GOT3 (cell line): ENCODE measurements at places on chromosomes 12 and 14.

DNA sequence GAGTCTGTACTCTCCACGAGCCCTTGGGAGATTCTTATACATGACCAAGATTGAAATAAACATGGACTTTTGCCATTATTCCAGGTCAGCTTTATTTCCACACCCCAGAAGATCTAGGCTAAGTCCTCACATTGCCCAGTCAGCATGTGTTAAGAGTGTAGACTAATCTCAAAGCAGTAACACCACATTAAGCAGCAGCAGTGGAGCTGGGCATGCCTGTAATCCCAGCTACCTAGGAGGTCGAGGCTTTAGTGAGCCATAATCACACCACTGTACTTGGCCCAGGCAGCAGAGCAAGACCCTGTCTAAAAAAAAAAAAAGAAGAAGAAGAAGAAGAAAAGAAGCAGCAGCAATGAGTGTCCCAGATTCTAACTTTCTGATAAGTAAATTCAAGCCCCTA is 65.5 kb downstream of the C12orf56 start:
- DNase-seq = no peak

DNA sequence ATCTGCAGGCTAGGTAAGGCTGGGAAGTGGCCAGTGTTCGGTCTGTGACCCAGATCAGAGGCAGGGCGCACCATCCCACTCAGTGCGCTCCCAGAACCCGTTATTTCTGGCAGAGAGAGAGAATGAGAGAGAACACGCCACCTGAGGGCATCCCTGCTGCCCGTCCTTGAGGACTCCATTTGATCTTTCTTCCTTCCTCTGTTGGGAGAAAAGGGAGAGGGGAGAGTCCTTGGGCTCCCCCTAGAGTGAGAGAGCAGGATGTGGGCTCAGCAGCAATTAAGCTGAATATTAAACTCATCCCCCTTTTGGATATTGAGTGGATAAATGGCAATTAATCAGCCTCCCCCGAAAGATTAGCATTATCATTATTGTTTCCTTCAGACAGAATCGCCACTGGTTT is 70.6 kb downstream of the IFT43 start:
- no peak for DNase-seq

GRCh38 chr12:130700492-130701401 is 15.4 kb downstream of the RIMBP2 start:
- no peak for DNase-seq

- no peak for DNase-seq
Observed at GRCh38 chr12:18343708-18344107, 82.4 kb downstream of the PIK3C2G start.

DNA sequence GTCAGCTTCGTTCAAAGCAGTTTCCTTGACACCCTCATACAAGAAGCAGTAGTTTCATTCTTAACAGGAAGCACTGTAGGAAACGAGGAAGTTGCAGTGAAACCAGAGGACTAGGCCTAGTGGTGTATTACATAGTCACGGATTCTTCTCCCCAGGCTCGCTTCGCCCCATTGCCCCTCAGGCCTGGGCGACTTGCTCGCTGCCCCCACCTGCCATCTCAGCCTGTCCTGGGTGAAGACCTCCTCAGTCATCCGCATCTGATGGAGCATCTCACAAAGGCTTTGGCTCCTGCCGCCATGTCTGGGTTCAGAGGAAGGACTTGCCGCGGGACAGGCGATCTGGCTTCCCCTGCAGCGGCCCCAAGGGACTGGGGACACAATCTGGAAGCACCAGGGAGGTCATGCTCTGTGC is 93.5 kb downstream of the LMNTD1 start:
- no peak for DNase-seq

DNA sequence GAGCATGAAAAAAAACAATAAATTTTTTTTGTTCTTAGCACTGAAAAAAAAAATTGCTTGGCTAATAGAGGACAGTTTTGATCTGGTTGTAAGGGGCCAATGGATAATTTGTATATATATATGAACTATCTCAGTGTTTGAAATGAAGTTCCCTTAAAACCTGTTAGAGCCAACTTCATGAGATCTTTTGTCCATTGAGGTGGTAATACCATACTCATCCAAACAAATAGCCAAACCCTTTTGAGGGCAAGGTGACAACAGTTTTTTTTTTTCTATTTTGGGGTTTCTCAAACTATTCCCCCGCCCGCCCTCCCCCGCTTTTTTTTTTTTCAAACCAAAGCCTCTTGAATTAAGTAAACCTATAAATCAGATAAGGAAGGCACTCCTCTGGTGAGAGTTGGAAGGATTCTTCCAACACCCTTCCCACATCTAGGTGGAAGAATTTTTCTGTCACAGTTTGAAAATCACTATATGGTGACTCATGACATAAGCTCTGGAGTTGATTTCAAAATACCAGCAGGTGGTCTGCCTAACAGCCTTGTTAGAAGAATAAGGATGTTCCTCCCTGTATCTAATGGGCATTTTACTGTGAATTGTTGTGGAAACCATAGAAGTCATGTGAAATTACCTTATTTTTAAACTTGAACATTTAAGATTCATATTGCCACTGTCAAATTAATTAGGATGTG is 10.2 kb downstream of the ARHGAP5 start:
- DNase-seq = no peak

DNA sequence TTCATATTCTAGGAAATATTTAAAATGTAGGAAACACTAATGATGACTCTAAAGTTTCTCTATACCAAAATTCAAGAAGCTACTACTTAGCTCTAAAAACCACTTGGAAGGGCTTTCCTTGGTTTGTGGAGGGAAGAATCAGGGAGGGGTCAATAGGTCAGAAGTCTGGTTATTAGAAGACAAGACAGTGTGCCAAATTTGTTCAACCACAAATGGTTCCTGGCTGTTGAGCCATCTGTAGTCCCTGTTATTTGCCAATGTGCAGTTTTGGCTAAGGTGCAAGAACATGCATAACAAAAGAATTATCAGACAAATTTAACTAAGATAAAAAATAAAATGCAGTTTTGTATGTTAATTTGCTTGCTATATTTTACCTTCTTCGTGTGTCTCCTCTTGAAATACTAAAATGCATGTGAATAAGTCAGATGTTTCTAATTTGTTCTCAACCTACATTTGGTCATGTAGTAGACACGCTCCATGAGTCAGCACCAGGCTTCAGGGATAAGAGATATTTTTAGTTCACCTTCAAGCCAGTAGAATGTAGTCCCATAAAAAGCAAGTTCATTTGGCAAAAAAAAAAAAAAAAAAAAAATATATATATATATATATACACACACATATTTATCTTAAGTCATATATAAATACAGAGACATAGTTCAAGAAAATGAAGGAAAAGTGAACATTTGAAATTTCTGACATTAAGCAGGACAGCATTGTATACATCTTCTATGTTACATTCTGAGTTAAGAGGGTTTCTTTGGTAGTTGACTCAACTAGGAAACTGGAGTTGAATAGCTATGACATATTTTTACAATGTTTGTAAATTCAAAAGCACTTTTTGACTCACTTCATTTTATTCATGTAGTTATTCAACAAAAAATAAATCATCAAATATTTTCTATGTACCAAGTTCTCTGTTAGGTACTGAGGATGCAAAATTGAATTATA is 123.3 kb downstream of the KCNC2 start:
- DNase-seq = no peak
